ENCODE measurements at places on chromosomes 2 and 18. TPM values are rescaled to one million over a fixed set of nuclear protein-coding genes. Genes with fewer than 3 reads are reported as not detected.

DNA sequence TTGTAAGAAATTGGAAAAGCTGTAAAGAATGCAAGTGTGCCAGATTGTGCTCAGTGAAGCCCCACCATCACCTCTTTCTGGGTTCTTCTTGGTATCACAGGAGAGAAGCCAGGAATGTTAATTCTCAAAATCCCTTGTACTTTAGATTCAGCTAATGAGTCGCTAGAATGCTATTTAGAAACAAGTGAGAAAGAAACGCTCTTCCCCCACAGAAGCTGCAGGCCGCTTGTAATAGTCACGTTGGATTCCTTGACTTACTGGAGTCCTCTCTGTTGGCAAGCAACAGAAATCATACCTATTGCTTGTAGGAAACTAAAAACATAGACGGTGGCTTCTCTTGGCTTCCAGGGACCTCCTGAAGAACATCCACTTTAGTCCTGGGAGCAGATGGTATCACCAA, 375.6 kb upstream of the LRATD1 start:
- H3K27me3 ChIP-seq = no peaks in the 10 kb centered on the region
- H3K4me1 ChIP-seq = no peaks in the 10 kb centered on the region
- no peak overlapping the region for H3K27ac ChIP-seq
- DNase-seq = no peak
- H3K36me3 ChIP-seq = no peaks in the 10 kb centered on the region

Gene SLC8A1
- total RNA-seq = 157 TPM

- no peak overlapping the region for H3K27ac ChIP-seq
- no peaks in the 10 kb centered on the region for H3K27me3 ChIP-seq
- H3K4me1 ChIP-seq = peaks cover 3% of the 10 kb centered on the region
- DNase-seq = no peak
- no peaks in the 10 kb centered on the region for H3K36me3 ChIP-seq
Observed at GRCh38 chr2:121705390-121705789, 31.3 kb downstream of the NIFK start.

DNA sequence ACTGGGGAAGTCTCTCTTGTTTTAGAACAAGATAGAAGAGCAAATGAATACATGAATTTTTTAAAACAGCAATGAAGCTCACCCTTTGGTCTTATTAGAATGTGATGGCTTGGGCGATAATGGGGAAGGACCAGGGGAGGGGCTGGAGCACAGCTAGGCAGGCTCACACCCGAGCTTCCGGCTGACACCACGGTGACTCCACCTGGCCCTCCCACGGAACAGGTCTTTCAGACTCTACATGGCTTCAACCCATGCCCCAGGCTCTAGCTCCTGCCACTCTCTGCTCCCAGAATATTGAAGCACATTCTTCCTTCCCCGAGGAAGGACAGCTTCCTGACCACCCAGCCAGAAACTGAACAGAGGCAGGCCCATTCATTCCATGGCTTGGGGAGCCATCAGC, 127.5 kb upstream of the AGAP1 start:
- H3K27me3 ChIP-seq = peaks cover 26% of the 10 kb centered on the region
- no peak overlapping the region for H3K4me3 ChIP-seq
- H3K36me3 ChIP-seq = no peaks in the 10 kb centered on the region
- no peak for DNase-seq

Gene FHOD3
- total RNA-seq = 24.1 TPM

DNA sequence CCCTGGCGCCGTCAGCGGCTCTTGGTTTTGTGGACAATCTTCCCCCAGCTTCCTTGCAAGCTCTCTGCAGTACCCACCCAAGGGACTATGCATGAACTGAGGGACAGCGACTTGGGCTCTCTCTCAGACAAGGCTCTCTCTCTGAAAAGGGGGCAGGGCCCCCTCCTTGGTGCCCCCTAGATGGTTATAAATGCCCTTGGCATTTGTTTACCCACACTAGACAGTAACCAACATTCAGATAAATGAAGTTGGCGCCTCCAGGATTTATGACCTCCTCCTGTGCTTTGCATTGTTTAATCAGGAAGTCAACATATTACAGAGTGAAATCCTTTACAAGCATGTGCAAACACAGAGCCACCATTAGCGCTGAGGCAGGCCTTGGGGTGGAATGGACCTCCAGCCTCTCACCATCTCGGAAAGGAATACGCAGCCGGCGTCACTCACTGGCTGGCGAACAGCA, 547.4 kb upstream of the ID2 start:
- H3K4me3 ChIP-seq = no peak overlapping the region
- DNase-seq = no peak
- H3K27me3 ChIP-seq = no peaks in the 10 kb centered on the region
- H3K27ac ChIP-seq = peak overlapping the region; percentile 10
- peaks cover 11% of the 10 kb centered on the region for H3K4me1 ChIP-seq
- H3K36me3 ChIP-seq = no peaks in the 10 kb centered on the region

Gene KCNS3
- total RNA-seq = 14.6 TPM

Gene ACMSD
- not detected for total RNA-seq

Gene EMILIN1
- 126 TPM for total RNA-seq

GRCh38 chr2:150856596-150857281, 369.3 kb upstream of the RND3 start:
- no peak overlapping the region for H3K27ac ChIP-seq
- no peak overlapping the region for H3K4me3 ChIP-seq

DNA sequence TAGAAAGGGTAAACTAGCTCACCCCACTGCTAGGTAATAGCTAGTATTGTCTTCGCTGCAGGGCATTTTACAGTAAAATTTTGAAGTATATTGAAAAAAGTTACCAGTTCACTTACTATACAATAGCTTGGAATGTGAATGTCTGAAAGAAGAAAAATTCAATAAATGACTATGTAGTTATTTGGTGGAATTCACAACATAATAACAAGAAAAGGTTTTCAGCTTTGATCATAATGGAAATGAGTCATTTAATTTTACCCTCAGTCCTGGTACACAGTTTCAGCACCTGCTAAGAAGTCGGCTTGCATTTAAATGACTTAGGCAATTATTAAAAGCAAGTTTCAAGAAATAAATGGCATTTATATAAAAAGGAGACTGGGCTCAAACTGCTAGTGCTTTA, 90.4 kb downstream of the NUP35 start:
- H3K36me3 ChIP-seq = no peaks in the 10 kb centered on the region
- no peak for DNase-seq
- no peaks in the 10 kb centered on the region for H3K27me3 ChIP-seq
- no peak overlapping the region for H3K4me3 ChIP-seq
- H3K4me1 ChIP-seq = no peaks in the 10 kb centered on the region
- no peak overlapping the region for H3K27ac ChIP-seq

DNA sequence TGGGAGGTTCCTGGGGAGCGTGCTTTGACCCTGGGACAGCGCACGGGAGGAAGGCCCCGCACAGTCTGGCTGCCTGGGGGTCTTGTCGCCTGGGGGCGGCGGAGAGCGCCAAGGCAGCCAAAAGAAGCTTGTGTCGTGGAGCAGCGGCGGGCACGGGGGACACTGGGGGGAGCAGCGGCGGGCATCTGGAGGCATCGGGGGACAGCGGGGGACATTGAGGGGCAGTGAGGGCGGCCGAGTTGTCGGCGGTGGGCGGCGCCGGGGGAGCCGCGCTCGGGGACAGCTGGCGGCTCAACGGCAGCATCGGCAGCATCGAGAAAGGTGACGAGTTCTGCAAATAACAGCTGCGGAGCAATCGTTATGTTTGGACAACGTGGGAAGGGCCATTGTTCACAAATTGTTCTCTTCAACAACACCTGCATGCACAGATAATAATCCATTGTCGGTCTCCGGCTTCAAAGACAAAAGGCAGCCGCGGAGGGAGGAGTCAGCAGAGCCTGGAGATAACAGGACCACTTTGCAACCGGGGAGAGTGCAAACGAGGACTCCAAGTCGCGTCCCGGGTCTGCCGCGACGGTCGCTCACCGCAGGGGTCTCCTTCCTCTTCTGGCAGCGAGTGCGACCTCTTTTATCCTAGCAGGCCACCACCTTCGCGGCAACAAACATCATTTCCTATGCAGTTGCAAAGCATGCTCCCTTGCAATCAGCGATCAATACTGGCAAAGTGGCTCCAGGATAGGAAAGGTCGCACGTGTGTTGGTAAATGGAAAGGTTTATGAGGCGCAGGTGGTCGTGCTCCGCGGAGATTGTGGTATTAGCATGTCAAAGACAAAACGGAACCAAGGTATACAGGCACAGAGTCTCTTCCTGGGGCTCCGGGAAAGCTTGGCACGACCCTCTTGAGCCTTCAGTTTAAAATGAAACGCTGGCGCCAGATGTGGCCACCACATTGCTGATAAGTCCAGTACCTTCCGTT, 132.3 kb upstream of the DLX2 start:
- H3K36me3 ChIP-seq = no peaks in the 10 kb centered on the region
- no peak for DNase-seq
- peak overlapping the region; percentile 48 for H3K4me3 ChIP-seq

Gene RAD51AP2
- not detected for total RNA-seq

- H3K36me3 ChIP-seq = no peaks in the 10 kb centered on the region
- peaks cover 30% of the 10 kb centered on the region for H3K4me1 ChIP-seq
Observed at GRCh38 chr2:188306271-188306670, 14.6 kb downstream of the GULP1 start.

Gene LYG1
- 0.65 TPM for total RNA-seq

Gene DNAH7
- total RNA-seq = 0.98 TPM

DNA sequence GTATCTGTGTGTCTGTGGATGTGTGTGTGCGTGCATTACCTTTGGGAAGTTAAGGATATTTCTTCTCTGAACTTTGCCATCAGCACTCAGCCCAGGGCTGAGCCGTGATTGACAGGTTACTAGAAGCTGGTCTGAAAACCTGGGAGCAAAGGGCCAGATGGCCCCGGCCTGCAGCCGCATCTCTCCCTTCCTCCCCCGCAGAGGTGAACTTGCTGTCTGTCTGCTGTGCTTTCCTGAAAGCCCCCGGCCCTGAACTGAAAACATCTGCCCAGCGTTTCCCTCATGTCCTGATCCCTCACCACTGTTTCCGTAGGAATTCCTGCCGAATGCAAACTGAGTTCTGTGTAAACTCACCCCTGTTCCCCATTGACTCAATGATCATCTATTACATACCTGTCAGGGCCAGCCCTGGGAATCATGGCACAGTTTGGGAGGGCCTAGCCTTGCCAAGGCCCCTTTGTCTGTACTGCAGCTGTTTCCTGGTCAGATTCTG, 45.8 kb downstream of the MYCN start:
- DNase-seq = no peak
- H3K36me3 ChIP-seq = no peaks in the 10 kb centered on the region
- H3K27me3 ChIP-seq = no peaks in the 10 kb centered on the region
- H3K27ac ChIP-seq = no peak overlapping the region

- H3K27ac ChIP-seq = peak overlapping the region; percentile 90
- no peaks in the 10 kb centered on the region for H3K36me3 ChIP-seq
- H3K27me3 ChIP-seq = no peaks in the 10 kb centered on the region
- H3K4me3 ChIP-seq = no peak overlapping the region
Observed at GRCh38 chr2:28663359-28663758, 88.3 kb upstream of the PPP1CB start.

- no peak for DNase-seq
- peaks cover 11% of the 10 kb centered on the region for H3K4me1 ChIP-seq
- H3K27ac ChIP-seq = no peak overlapping the region
- no peak overlapping the region for H3K4me3 ChIP-seq
- H3K36me3 ChIP-seq = no peaks in the 10 kb centered on the region
- no peaks in the 10 kb centered on the region for H3K27me3 ChIP-seq
Observed at GRCh38 chr2:201890453-201890852, 84.1 kb downstream of the CDK15 start.

Gene RAX
- total RNA-seq = not detected

Gene ZNF892
- 3.5 TPM for total RNA-seq

Gene CXCR1
- not detected for total RNA-seq

DNA sequence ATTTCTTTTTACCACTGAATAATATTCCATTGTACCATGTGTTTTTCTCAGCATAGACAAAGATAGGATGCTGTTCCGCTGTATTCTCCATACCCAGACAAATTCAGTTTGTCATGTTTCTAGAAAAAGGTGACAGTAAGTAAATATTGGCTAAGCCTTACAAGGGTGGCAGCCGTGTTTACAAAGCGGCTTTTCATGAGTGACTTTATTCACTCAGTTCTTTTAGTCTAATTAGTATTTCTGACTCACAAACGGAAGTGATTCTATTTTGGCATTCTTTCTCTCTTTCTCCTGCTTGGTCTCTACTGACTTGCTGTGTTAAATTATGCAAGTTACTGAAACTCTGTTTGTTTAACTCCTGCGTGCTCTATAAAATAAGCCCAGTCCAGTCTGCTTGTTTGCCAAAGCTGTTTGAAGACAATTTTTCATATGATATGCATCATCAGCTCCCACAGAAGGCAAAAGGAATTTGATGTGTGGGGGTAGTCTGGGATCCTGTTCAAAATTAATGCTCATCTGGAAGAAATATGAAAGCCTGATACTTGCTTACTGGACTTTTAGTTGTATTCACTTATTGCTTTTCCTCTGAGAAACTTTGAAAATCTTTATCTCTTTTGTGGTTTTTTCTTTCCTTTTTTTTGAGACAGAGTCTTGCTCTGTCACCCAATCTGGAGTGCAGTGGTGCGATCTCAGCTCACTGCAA, 2.3 kb upstream of the PLEKHH2 start:
- peaks cover 5% of the 10 kb centered on the region for H3K4me1 ChIP-seq

- H3K36me3 ChIP-seq = no peaks in the 10 kb centered on the region
- no peak overlapping the region for H3K27ac ChIP-seq
- H3K4me3 ChIP-seq = no peak overlapping the region
- no peaks in the 10 kb centered on the region for H3K27me3 ChIP-seq
- no peak for DNase-seq
- H3K4me1 ChIP-seq = no peaks in the 10 kb centered on the region
Observed at GRCh38 chr2:141329964-141330363, 800.9 kb downstream of the LRP1B start.

DNA sequence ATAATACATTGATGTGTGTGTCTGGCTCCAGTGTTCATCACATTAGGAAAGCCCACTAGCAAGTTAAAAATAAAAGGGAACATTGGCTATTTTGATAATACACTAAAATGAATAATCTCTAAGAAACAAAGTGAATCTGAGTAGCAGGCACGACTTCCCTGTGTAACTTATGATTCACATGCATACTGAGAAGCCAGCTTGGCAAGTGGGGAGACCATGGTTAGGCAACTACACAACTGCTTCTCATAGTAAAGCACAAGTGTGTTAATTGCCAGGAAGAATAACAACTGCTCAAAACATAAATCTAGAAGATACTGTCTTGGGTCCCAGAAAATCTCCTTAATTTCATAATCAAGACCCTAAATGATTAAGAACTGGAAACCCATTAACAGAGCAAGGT, 4.0 kb downstream of the MYO5B start:
- DNase-seq = no peak
- peaks cover 24% of the 10 kb centered on the region for H3K4me1 ChIP-seq
- no peaks in the 10 kb centered on the region for H3K36me3 ChIP-seq
- H3K27me3 ChIP-seq = peaks cover 7% of the 10 kb centered on the region
- H3K4me3 ChIP-seq = no peak overlapping the region
- no peak overlapping the region for H3K27ac ChIP-seq

- no peaks in the 10 kb centered on the region for H3K27me3 ChIP-seq
- H3K4me3 ChIP-seq = no peak overlapping the region
- H3K4me1 ChIP-seq = peaks cover 5% of the 10 kb centered on the region
Observed at GRCh38 chr2:216904974-216905373, 45.1 kb upstream of the TNP1 start.

- no peaks in the 10 kb centered on the region for H3K36me3 ChIP-seq
- no peaks in the 10 kb centered on the region for H3K27me3 ChIP-seq
- H3K4me1 ChIP-seq = no peaks in the 10 kb centered on the region
- H3K4me3 ChIP-seq = no peak overlapping the region
- DNase-seq = no peak
Observed at GRCh38 chr2:192473331-192473730, 278.6 kb upstream of the TMEFF2 start.

Measured in esophagus muscularis mucosa (tissue), 4 donors.